ENCODE measurements at places on chromosomes 6 and 20.

GRCh38 chr6:19988555-19988954 lies 151.4 kb downstream of the ID4 start:
- DNase-seq: no peak

DNA sequence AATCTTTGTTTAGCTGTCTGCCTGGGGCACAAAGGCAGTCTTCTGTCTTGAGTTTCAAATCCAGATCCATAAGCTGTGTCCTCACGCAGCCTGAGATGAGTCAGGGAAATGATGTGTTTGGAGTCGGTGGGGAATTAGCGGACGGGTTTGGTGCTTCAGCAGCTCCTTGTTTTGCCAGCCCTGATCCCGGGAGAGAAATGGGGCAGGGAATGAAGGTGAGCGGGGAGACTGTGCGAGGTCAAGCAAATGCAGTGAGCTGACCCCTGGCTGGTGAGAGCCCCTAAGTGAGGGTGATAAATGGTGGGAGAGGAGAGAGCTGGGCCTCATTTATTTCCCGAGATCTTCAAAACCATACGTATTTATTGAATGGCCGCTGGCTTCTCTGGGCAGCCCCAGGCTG lies 21.6 kb downstream of the DUSP22 start:
- DNase-seq: no peak

DNA sequence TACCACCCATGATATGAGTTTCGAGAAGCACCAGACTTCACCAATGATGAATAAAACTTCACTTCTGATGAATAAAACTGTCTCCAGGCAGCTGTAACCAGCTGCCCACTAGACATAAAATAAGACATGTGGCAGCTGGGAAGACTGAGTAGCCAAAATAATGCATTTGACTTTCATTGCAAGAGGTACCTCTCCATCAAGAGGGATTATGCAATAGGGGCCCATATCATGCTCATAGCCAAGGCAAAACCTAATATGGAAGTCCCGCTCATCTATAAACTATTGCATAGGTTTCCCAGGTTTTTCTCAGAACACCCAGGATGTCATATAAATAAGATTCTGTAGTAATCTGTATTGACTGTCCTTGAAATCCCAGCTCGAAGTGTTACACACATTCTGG lies 155.5 kb downstream of the SIM1 start:
- no peak for DNase-seq

GRCh38 chr6:37558168-37558567 lies 58.5 kb upstream of the CCDC167 start:
- no peak for DNase-seq

DNA sequence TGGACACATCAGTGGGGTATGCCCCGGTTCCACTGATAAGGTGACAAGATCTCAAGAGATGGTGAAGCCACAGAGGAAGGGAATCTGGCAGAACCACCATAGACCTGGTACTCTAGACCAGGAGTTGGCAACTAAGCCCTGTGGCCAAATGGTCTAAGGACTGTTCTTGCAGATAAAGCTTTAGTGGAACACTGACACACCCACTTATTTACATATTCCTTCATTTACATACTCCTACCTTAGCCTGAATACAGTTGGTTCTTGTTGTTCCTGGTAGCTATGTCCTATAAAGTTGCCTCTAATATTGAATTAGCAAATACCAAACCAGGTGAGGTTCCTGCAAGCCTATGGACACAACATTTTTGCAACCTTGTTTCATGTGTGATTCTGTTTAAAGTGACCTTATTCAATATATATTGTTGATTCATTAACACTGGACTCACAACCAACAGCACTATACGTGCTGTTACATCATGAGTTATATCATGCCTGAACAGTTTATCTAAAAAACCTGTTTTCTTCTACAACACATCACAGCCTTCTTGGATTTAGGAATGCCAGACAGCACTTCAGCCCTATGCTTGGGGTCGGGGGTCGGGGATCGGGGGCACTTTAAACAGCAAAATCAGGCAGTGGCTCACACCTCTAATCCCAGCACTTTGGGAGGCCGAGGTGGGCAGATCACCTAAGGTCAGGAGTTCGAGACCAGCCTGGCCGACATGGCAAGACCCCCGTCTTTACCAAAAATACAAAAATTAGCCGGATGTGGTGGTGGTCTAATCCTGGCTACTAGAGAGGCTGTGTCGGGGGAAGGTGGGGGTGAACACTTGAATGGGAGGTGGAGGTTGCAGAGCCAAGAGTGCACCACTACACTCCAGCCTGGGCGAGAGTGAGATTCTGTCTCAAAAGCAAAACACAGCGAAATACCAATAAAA lies 2.5 kb downstream of the CCDC167 start:
- DNase-seq: no peak
